ENCODE measurements at places on chromosomes 4 and X. TPM values are rescaled to one million over a fixed set of nuclear protein-coding genes. Genes with fewer than 3 reads are reported as not detected.

GRCh38 chrX:65750674-65751469 is 83.4 kb downstream of the MSN start:
- no peak for DNase-seq

- no peak for DNase-seq
Observed at GRCh38 chr4:24024605-24025004, 134.8 kb upstream of the PPARGC1A start.

DNA sequence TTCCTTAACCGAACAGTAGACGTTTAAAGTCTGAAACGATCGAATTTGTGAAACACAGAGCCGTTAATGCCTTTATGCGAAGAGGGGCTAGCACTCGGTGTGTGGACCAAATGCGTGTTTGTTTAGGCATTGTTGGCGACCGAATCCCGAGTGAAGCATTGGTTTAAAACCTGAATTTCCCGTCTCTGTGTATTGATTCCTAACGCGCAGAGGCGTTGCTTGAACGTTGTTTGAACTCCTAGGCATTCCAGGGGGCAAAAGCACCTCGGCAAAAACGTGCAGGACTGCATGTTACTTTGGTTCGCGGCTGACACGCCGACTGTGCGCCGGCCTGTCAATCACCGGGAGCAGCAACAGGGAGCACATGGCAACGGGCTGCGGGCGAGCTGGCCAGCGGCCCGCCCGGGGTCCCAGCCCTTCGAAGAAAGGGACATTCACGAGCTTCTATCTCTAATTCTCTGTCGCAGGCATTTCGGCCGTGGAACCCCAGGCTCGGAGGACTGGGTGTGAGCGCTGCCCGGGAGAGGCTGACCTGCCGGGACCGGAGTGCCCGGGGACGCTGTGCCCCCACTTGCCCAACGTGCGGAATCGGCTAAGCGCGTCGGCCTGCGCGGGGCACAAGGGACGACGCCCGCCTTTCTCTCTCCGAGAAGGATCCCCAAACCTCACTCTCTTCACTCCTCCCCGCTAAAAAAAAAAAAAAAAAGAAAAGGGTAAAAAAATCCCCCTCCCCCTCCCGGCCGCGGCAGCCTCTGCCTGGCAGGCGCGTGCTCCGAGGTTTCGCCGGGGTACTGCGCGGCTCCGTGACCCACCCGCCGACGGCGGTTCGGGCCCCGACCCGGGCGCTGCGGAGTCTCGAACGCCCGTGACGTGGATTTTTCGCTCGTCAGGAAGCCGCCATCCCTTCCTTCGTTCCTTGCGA is 810 bp downstream of the SPRY1 start:
- peak; percentile 73 for DNase-seq

DNA sequence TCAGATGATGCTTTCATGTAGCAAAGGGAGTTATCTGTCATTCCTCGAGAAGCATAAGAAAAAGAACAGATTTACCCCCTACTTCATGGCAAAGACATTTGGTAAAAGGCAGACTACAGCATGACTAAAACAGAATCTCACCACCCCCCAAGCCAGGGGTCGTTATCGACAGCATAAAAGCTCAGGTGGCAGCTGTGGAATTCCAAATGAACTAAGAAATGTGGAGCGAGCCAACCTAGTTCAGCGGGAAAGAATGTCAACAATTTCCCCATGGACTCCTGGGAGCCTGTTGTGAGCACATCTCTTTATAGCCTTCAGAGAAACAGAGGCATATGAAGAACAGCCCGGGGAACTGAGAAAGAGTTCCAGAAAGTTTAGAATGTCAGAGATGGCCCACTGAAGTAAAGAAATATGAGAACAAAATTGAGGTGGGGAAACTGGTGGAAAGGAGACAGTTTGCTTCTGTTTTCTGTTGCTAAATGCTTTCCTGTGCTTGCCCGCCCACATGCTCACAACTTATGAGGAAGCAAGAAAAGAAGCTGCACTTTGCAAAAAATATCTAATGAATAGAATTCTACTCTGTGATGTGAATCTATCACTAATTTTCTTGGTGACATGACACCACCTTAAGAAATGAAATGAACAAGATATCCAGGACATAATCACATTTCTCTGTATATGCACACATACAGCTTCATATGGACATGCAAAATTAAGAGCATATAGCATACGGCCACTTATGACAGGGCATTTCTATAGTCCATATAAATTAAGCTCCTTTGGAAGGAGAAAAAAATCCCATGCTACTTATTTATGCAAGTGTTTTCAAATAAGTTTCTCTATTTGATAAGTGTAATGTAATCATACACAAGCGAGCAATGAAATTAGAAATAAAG is 135.3 kb upstream of the MID1 start:
- peak; percentile 58 for DNase-seq

Gene CENPVL1
- total RNA-seq, result not detected
